ENCODE measurements at places on chromosomes 5 and 9.

DNA sequence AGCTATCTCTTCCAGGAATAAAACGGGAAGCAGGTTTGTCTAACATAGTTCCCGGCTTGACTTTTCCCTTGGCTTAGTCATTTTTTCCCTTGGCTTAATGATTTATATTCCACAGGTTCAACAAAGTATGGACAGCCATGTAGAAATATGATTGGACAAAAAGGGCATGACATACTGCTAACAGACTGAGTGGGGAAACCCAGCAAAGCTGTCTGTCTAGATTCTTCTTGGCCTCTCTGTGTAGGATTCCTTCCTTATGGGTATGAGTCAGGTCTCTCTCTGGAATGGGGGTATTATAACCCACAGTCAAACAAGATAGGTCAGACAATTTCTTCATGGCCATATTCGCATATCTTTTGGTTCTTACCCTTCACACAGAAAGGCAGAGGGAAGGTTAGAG, 5.7 kb upstream of the MTAP start:
- DNase-seq, result no peak

DNA sequence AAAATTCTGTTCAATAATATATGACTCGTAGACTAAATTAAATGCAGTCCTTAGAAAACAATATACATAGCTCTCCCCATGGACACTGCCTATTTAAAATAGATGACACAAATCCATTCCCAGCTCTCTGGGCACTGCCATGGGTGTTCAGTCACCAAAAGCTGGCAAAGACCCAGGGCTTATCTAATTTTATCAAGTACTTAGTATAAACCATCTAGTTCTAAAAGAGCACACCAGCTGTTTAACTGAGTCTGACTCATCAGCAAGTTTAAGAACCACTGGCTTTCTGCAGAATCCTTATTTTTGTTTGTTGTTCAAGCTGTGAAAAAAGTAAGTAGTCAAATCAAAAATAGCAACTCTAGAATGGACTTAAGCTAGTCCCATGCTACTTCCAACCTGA, 107.6 kb downstream of the PLPP1 start:
- peak; percentile 63 for DNase-seq

- DNase-seq, result peak; percentile 84
Measured at GRCh38 chr9:83937861-83938455, 16.7 kb upstream of the KIF27 start.

DNA sequence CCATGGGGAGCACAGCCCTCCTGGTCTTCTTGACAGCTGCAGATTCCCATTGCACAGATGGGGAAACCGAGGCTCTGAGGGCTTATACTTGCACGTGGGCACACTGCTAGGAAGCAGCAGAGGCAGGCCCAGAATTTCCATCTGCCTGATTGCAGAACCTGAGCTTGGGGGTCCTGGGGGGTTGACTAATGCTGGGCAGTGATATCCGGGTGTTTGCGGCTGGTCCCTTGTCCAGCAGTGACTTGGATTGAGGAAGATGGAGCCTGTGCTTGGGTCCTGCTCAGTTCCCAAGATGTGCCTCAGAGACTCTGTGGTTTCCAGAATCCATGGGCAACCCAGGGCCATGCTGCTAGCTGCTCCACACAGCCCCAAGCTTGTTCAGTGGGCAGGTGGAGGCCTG, 91.2 kb downstream of the PHF2 start:
- DNase-seq, result no peak

GRCh38 chr5:130323804-130324454, 419.7 kb downstream of the CHSY3 start:
- DNase-seq, result no peak

DNA sequence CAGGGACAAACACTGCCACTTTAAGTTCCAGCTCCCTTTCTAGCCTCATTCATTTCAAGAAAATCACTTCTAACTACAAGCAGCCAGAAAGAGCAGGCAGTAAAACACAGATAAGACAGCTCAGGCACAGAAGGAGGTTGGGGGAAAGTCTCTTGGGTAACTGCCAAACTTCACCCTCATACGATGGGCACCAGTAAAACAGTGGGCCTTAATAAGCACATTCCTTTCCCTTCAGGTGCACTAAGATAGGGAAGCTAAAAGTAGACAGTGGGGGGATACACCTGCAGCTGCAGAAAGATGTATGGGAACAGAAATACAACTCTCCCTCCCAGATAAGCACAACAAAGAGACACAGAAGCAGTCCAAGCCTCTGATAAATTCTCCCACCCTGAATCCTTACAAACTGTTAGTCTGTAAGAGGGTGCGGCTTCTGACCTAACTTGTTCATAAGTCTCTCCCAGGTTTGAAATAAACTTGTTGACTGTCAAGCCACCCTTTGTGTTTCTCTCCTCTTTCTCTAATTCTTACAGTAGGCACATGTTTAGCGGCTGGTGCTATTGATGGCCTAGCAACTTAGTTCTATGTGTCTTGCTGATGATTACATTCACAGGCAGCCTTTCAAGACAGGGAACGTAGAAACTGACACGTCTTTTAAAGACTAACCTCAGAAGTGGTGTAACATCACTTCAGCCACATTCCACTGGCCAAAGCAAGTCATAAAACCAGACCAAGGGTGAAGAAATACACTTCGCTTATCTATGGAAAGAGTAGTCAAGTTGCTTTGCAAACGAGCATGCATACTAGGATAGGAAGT, 6.8 kb upstream of the CKS2 start:
- no peak for DNase-seq

DNA sequence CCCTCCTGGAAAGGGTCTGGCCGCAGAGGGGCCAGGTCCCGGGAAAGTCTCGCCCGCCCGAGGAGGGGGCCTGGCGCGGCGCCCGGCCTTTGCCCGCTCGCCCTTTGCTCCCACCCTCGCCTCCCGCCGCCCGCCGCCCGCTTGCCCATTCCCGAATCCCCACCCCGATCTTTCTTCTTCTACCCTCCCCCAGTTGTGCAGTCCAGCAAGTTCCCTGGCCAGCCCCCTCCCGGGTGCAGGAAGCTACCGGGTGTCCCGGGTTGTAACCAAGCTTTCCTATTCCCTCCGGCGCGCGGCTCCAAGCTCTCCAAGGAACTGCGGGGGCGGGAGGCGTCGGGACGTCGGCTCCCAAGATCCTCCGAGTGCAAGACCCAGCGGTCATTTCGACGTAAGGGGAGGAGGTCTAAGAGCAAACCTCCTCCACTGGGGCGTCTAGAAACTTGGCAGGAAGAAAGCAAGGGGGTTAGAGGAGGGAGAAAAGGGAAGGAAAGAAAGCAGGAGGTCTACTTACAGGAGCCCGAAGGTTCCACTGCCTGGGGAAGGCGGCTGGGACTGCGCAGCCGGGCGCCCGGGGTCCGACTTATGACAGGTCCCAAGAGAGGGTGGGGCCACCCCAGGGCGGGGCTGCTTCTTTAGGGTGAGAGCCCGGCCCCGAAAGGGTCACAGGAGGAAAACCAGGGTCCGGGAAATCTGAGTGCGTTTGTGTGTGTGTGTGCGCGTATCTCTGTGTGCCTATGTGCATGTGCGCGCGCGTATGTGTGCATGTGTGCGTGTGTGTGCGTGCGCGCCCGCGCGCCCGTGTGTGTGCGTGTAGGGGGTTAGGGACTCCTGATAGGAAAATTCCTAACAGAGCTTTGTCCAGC, at the start of gene PTGR1:
TSS of gene PTGR1 (minus strand) at position 556 of the 863 bp plus-strand sequence. CDS start 2,225 bp downstream, outside the sequence.
- peak; percentile 67 for DNase-seq

DNA sequence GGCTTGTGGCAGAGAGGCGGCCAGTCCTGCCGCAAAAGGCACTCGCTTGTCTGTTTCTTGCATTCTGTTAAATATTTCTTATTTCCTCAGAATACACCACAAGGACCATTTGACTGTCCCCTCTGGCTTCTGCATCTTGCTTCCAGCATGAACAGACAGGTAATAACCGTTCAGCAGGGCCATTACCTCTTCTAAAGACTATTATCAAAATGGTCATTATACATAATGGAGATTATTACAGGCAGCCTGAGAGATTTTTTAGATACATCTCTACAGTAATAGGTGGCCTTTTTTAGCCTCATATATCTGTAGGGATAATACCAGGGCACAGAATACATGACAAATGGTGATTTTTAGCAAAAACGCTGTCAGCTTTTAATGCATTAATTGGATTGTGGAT, 382.0 kb downstream of the PSAT1 start:
- peak; percentile 84 for DNase-seq

DNA sequence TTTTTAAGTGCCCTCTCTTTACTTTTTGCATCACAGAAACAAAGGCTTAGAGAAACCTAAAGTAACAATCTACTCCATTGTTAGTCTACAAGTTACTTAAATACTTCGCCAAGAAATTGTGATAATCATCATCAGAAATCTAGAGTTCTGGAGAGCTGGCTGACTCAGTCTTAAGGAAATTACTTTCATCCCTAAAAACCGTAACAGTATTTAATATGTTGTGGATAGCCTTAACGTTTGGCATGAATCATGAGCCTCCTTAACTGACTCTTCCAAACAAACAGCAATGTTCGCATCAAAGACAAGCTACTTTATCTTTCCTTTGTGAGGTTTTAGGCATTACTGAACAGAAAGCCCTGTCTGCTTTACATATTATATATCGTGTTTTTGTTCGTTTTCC, 128.7 kb downstream of the NIPBL start:
- no peak for DNase-seq

- DNase-seq, result no peak
Measured at GRCh38 chr9:69132361-69132760, 41.7 kb upstream of the TJP2 start.

GRCh38 chr5:138490648-138491283, 25.5 kb downstream of the EGR1 start:
- no peak for DNase-seq

GRCh38 chr9:78357165-78357873, 60.4 kb downstream of the PSAT1 start:
- DNase-seq, result no peak

DNA sequence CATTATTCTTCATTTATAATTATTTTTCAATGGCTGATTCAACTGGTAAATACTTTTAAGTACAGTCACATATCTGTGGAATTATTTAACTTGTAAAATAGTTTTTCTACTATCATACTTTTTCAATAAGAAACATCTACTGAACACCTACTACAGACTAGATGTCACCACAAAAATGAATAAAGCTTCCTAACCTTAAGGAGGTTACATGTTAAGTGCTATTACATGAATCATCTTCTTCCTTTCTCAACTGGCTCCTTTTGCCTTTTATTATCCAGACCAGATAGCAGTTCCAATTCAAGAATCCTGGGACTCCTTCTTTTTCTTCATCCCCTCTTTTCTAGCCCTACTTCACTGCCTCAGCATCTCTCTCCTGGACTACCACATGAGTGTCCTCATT, 4.7 kb downstream of the PGGT1B start:
- no peak for DNase-seq

DNA sequence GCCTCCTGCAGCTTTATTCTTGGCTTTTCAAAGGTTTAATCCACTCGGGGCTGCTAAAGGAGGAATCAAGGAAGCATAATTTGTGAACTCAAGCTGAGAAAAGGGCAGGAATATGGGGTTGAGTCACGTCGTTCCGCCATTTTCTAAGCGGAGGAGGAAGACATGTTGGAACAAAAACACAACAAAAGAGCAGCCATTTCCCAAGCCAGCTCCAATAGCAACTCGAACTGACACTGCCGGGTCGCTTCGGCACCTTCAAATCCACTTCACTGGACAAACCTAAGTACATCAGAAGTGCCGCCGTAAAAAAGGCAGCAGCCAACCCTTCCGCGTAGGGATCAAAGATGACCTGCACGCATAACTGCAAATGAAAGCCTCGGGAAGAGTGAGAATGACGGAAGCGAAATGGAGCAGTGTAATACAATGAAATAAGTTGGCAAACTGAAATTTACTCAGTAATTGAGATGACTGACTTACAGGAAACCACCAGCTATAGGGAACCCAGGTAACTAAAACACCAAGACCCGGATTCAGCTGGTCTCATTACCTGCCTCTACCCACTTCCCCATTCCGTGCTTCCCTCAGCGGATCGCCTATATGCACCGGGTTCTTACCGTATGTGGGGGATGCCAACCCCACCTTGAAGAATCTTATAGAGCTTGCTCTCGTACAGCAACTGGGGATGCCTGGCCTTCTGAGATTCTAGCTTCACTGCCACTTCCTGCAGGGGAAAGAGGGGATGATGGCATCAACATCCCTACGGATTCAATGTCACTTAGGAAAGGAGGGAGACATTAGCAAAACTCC, 1.6 kb downstream of the CSNK1A1 start:
- peak; percentile 73 for DNase-seq

GRCh38 chr5:179820127-179820482, 600 bp upstream of the SQSTM1 start:
- peak; percentile 67 for DNase-seq
